ENCODE measurements at places on chromosomes 5 and 9.

DNA sequence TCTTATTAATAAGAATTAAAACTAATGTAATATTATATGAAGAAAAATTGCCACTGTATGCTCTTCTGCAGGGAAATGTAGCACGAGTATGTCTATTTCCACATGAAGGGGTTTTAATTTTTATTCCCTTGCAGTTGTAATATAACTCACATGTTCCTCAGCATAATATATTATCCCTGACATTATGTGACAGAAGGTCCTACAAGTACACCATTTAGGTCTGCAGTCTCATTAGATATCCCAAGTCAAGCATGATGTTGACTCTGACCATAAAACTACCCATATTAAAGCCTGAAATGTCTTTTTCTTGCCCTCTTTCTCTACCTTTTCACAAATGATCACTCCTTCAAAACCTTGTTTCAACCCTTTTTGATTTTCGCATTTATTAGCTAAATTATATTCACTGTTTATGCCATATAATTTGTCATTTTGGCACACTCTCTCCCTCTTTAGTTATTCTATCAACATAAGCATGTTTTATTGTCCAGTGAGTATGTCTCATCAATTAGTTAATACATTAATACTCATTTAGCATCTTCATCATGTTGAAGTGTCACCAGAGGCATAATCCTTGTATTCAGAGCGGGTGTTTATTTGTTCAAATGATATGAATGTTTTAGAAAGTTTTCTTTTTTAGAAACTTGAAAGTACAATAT lies 532.8 kb downstream of the MAT2B start:
- no peak for DNase-seq

GRCh38 chr5:133421394-133421793 lies 190.9 kb downstream of the FSTL4 start:
- no peak for DNase-seq

- no peak for DNase-seq
These were observed 505 bp upstream of the ACER2 start for GRCh38 chr9:19408316-19408692.

DNA sequence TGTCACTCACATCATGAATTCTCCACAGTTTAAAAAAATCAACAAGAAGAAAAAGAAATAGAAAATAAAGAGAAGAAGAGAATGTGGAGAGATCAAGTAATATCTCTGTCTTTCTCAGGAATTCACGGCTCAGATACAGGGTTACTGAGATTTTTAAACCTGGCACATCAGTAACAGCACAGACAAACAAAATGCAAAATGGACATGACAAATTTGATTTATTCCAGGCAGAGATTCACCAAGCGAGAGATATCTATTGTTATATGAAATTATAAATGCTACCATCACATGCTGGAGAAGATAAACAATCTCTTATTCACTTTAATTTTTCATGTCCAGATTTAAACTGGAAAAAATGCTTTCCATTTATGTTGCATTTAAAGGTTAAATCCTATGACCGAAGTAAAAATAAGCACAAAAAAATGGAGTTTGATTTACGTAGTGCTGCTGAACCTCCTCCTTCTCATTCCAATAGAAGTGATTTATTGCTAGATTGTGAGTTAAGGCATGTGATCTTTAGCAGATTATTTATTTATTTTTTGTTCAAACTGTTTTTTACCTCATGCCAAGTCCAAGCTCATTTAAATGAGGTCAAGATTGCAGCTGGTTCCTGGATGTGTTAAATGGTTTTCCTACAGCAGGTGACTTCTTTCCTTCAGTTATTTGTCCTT lies 926.4 kb downstream of the MAT2B start:
- DNase-seq = no peak

- DNase-seq = no peak
These were observed 224.1 kb upstream of the DAB2 start for GRCh38 chr5:39648848-39649227.

- no peak for DNase-seq
These were observed 40.1 kb upstream of the FCN2 start for GRCh38 chr9:134840511-134840910.

GRCh38 chr9:36560771-36561170 lies 11.9 kb upstream of the MELK start:
- no peak for DNase-seq

- no peak for DNase-seq
These were observed 405.6 kb upstream of the ZNF608 start for GRCh38 chr5:125152044-125152443.

Data from SIG-M5 (cell line).